Activated CD4-positive, alpha-beta T cell treated with anti-CD3 and anti-CD28 coated beads, Interleukin-2, amount 10 ng/mL, durations not matched to agents 7 days and 5 days (primary cell): ENCODE measurements at places on chromosomes 3 and 15. TPM values are rescaled to one million over a fixed set of nuclear protein-coding genes. Genes with fewer than 3 reads are reported as not detected.

ADGRG7 gene
- total RNA-seq = not detected

SEMA5B gene
- not detected for total RNA-seq

GRCh38 chr3:120177707-120178306, 83.6 kb upstream of the GSK3B start:
- H3K27me3 ChIP-seq = peaks cover 6% of the 10 kb centered on the region
- H3K27ac ChIP-seq = no peak overlapping the region
- no peaks in the 10 kb centered on the region for H3K4me1 ChIP-seq

GRCh38 chr3:76222201-76222600, 436.9 kb upstream of the ZNF717 start:
- no peak overlapping the region for H3K27ac ChIP-seq
- H3K4me1 ChIP-seq = no peaks in the 10 kb centered on the region
- no peaks in the 10 kb centered on the region for H3K27me3 ChIP-seq

DNA sequence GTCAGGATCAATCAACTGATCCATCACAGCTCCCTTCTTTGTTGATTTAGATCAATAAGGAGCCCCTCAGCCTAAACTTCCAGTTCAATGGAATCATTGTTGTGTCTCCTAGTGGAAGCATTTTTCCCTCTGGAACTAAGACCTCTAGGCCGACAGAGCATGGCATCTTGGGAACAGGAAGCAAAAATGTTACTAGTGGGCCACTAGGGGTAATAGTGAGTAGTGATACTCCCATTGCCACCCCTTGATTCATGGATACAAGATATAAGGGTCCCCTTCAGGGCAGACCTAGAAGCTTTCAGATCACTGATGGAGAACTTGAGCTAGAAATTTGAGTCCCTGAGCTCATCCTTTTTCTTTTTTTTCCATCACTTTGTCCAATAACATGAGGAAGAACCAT, 40.4 kb upstream of the AZI2 start:
- no peak for DNase-seq
- H3K36me3 ChIP-seq = no peaks in the 10 kb centered on the region
- H3K4me1 ChIP-seq = no peaks in the 10 kb centered on the region
- no peaks in the 10 kb centered on the region for H3K27me3 ChIP-seq

DNA sequence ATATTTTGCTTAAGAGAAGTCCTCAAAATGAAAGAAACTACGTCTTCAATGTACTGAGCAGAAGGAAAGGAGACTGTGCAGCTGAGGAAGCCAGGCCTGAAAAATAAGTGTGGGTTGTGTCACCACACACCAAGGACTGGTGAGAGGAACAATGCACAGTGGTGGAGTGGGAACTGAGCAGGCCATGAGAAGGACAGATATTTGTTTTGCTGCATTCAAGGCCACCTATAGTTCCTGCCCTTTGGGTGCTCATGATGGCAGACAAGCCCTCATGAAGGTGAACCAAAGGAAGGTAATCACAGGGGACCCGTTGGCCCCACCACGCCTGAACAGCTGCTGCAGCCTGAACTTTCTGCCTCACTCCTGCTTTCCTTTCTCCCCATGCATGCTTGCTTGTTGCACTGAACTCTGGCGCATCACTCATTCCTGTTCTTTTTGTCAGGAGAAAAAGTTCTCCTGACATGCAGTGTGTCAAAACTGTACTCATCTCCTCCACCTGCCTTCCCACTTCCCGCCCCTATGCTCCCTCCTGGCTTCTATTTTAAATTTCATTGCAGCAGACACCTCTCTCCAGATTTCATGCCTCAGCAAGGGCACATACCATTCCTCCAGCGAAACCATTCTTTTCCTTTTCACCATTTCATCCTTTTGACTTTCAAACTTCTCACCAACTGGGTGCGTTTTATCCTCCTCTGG, 2.2 kb upstream of the RNF7 start:
- H3K4me1 ChIP-seq = peaks cover 28% of the 10 kb centered on the region
- peaks cover 1% of the 10 kb centered on the region for H3K27me3 ChIP-seq
- H3K4me3 ChIP-seq = no peak overlapping the region

DNA sequence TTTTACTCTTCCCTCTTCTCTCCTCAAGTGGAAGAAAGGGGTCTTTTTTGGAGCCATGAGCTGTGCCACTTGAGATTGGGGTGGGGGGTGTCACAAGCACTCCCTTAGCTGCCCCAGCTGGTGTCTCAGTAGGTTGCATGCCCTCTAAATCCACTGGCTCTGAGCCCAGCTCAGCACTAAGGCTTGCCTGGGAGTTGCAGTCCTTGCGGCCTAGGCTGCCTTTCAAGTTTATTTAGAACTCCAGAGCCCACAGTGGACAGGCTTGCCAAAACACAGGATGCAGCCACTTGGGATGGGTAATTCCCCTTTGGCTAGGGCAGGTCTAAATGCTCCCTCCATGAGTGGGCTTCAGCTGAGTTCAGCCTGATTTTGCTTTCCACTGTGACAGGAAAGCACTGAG, 24.7 kb downstream of the C3orf20 start:
- H3K27ac ChIP-seq = no peak overlapping the region
- H3K27me3 ChIP-seq = peaks cover 8% of the 10 kb centered on the region
- DNase-seq = no peak
- no peaks in the 10 kb centered on the region for H3K36me3 ChIP-seq
- H3K4me3 ChIP-seq = no peak overlapping the region
- no peaks in the 10 kb centered on the region for H3K4me1 ChIP-seq

- H3K36me3 ChIP-seq = no peaks in the 10 kb centered on the region
- H3K4me3 ChIP-seq = no peak overlapping the region
- H3K27ac ChIP-seq = no peak overlapping the region
- H3K4me1 ChIP-seq = no peaks in the 10 kb centered on the region
- no peak for DNase-seq
- peaks cover 21% of the 10 kb centered on the region for H3K27me3 ChIP-seq
Measured at GRCh38 chr3:128548021-128548420, 55.0 kb upstream of the GATA2 start.

DNA sequence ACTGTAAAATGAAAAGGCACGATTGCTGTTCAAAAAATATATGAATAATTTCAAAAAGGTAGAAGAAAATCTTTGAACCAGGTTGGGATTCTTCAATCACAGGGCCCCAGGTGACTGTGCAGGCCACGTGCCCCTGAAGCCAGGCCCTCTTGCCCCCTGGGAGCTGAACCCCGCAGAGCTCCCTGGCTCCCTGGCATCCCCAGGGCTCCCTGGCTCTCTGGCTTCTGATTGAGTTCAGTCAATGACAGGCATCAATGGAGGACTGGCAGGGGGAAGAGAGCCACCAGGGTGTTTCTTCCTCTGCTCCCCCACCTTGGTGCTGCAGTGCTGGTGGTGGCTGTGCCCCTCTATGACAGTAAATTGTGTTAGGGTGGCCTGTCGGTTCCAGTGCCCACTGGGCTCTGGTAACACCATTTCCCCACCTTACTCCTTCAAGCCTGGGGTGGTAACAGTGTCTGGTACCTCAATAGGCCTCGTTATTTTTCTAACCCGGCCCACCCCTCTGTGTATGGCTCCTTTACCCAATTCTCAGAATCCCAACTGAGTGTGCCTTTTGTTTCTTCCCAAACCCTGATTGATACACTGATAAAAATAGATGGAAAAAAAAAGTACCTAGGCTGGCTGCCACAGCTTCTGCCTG, 62.6 kb downstream of the STARD5 start:
- no peaks in the 10 kb centered on the region for H3K36me3 ChIP-seq
- DNase-seq = no peak
- no peak overlapping the region for H3K4me3 ChIP-seq
- H3K4me1 ChIP-seq = peaks cover 15% of the 10 kb centered on the region
- H3K27ac ChIP-seq = no peak overlapping the region

- H3K27ac ChIP-seq = no peak overlapping the region
- H3K27me3 ChIP-seq = peaks cover 10% of the 10 kb centered on the region
- DNase-seq = no peak
- H3K36me3 ChIP-seq = no peaks in the 10 kb centered on the region
Measured at GRCh38 chr15:60973637-60974415, 255.3 kb downstream of the RORA start.

DNA sequence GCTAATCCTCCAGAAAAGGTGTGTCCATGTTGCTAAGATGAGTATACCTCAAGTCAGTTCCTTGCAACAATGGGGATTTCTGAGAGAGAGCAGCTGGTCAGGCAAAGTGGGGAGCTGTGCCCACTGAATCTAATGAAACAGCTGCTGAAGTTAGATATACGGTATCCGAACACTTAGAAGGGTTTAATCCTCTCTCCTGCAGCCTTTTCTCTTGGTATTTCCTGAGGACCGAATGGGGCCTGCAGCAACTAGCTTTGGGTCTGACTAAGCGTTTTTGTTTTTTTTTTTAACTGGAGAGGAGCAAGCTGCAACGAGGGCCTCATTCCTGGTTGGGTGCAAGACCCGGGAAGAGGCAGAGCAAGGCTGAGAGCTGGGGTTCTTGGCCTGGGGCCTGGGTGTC, 37.6 kb upstream of the BNC1 start:
- DNase-seq = no peak
- no peaks in the 10 kb centered on the region for H3K36me3 ChIP-seq
- H3K4me3 ChIP-seq = no peak overlapping the region
- H3K27me3 ChIP-seq = no peaks in the 10 kb centered on the region
- no peak overlapping the region for H3K27ac ChIP-seq

GRCh38 chr3:112643621-112644240, 2.8 kb upstream of the CCDC80 start:
- H3K36me3 ChIP-seq = no peaks in the 10 kb centered on the region
- peaks cover 4% of the 10 kb centered on the region for H3K27me3 ChIP-seq
- H3K27ac ChIP-seq = peak overlapping the region; percentile 25
- no peak for DNase-seq

GRCh38 chr3:179000144-179000543, 71.5 kb downstream of the ZMAT3 start:
- H3K4me3 ChIP-seq = no peak overlapping the region
- H3K27ac ChIP-seq = no peak overlapping the region
- H3K27me3 ChIP-seq = no peaks in the 10 kb centered on the region
- peaks cover 5% of the 10 kb centered on the region for H3K36me3 ChIP-seq

GRCh38 chr3:72035606-72036005, 250.7 kb upstream of the PROK2 start:
- H3K36me3 ChIP-seq = no peaks in the 10 kb centered on the region
- no peak overlapping the region for H3K27ac ChIP-seq
- H3K27me3 ChIP-seq = peaks cover 3% of the 10 kb centered on the region

- no peak overlapping the region for H3K4me3 ChIP-seq
- DNase-seq = no peak
- H3K36me3 ChIP-seq = no peaks in the 10 kb centered on the region
- H3K27ac ChIP-seq = no peak overlapping the region
Measured at GRCh38 chr15:93523481-93523880, 434.5 kb upstream of the RGMA start.

DNA sequence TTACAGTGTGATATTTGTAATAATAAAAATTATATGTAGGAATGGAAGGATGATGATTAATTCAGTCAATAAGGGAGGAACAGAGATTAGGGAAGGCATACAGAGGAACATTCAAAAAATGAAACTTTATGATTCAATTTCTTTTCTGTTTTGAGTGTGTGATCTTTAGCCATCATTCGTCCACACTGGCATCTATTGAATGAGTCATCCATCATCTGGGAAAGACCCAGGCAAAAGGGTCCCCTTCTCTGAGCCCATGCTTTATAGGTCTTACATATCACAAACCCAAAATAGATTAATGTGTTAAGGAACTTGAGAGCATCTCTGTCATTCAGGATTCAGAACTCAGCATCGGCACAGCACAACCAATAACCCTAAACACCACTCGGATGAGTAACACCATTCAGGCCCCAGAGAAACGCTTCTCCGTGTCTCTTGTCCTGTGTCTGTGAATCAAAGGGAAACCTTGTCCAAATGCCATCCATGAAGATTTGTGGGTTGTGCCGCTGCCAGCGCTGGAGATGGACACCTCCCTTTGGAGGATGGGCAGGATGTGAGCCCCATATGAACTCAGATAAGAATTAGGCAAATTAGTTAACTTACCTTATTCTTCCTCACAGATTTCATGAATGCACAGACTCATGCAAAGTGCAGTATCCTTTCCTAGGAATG, 21.7 kb upstream of the TPM1 start:
- no peaks in the 10 kb centered on the region for H3K4me1 ChIP-seq
- no peaks in the 10 kb centered on the region for H3K36me3 ChIP-seq
- DNase-seq = no peak
- H3K4me3 ChIP-seq = no peak overlapping the region
- H3K27me3 ChIP-seq = peaks cover 3% of the 10 kb centered on the region
- H3K27ac ChIP-seq = no peak overlapping the region

- H3K36me3 ChIP-seq = peaks cover 8% of the 10 kb centered on the region
- H3K4me1 ChIP-seq = peaks cover 64% of the 10 kb centered on the region
- H3K27me3 ChIP-seq = peaks cover 4% of the 10 kb centered on the region
- no peak for DNase-seq
Measured at GRCh38 chr3:187750006-187750512, 4.8 kb upstream of the BCL6 start.

DNA sequence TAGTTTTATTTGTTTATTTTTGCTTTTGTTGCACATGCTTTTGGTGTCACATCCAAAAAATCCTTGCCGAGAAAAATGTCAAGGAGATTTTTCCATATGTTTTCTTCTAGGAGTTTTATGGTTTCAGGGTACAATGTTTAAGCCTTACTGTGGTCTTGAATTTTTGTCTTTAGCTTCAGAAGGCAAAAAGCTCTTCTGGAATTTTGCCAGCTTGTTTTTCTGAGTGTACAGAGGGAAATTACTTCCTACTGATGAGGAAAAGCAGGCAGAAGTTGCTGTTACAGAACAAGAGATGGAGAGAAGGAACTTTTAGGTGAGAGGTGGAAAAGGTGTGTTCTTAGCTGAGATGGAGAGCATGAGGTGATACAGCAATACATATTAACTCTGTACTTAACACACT, 59.6 kb downstream of the UBE2E2 start:
- no peak overlapping the region for H3K4me3 ChIP-seq
- no peaks in the 10 kb centered on the region for H3K4me1 ChIP-seq
- H3K36me3 ChIP-seq = no peaks in the 10 kb centered on the region
- H3K27ac ChIP-seq = no peak overlapping the region

GRCh38 chr3:186996356-186996755, 66.0 kb downstream of the ST6GAL1 start:
- H3K27me3 ChIP-seq = no peaks in the 10 kb centered on the region
- H3K4me3 ChIP-seq = no peak overlapping the region
- no peak for DNase-seq
- H3K4me1 ChIP-seq = peaks cover 26% of the 10 kb centered on the region
- H3K27ac ChIP-seq = no peak overlapping the region

DNA sequence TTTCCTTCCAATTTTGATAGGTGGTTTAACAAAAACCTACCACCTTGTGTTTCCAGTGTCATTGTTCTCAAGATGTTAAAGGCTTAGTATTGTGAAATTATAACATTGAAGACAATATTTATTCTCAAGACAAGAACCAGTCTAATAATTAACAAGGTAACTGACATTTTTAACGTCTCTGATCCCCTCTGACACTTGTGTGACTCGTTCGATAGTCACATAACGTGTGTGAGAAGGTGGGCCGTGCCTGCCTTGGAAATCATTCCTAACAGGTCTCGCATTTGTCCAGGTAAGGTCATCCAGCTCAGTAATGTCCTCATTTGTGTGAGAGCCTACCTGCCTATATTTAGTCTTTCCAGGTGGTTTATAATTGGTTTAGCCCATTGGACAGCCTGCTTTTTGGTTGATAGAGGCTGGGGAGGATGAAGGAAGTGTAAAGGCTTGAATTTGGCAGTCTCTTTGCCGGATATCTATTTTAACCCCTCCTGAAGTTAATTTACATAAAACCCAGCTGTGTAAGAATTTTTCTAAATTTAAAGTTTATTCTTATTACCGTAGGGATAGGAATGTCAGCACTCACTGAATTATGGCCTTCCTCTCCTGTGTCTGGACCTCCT, 94.4 kb downstream of the AKAP13 start:
- H3K4me3 ChIP-seq = no peak overlapping the region
- H3K36me3 ChIP-seq = peaks cover 3% of the 10 kb centered on the region
- DNase-seq = no peak
